Stimulated activated CD8-positive, alpha-beta memory T cell treated with anti-CD3 and anti-CD28 coated beads, Interleukin-4, amount 100 ng/mL, for 1 hour (primary cell): ENCODE measurements at places on chromosomes 5 and 9.

DNA sequence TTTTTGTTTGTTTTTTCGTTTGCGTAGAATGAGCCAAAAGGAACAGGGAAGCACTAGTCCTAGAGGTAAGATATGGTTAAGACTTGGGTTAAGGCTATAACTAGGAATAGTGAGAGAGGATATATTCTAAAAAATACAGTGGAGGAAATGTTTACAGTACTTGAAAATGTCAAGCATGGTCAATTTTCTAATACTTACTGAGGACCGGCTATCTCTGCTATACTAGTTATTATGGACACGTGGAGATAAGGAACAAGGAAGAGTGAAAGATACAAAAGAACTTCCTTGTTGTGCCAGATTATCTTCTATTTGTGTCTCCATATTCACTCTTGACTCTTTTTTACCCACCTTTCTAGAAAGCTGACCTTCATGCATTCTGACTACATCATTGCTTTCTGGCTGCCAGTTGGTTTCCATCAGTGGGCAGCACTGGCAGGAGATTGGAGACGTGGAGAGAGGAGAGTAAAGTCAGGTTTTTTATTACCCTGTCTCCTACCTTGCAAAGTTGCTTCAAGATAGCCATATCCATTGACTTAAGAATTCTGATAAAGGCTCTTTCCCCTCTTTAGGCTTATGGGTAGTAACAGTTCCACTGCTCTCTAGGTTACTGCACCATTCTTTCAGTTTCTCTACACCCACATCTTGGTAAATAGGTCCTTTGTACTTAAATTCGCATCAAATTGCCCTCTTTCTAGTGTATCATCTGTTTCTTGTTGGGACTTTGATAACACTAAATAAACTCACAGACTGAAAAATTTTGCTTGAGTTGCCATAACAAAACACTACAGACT, 9.0 kb upstream of the RFX3 start:
- no peak for DNase-seq

DNA sequence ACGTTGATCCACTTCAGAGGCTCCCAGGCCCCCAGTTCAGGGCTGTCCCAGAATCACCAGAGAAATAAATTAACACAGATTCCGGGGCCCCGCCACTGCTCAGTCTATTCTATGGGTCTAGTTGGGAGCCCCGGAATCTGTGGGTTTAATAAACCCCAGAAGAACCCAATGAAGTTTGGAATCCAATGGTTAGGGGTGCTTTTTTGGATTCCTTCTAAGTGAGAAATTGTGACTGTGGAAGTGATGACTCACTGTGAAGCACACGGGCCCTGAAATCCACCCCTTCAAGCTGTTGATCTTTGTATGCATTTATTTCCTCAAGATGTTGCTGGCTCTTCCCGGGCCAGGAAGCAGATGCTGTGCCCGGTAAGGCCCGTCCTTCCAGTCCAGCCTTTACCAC, 57.3 kb upstream of the SLC28A3 start:
- no peak for DNase-seq

DNA sequence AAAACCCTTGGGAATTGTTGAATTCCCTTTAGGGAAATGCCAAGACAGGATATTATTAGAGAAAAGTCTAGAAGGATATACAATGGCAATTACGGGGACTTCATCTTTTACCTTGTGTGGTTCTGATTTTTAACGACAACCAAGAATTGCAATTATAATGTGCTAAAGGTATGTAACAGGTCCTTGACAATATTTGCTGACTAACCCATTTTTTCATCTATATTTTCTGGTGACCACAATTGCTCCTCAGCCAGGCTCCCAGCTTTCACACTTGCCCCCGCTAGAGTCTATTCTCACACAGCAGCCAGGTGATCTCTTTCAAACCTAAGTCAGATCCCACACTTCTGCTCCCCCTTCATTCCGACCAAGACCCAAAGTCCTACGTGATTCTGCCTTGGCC, 34.3 kb downstream of the BARHL1 start:
- DNase-seq = no peak

GRCh38 chr5:175523292-175523691, 44.9 kb downstream of the SFXN1 start:
- no peak for DNase-seq

DNA sequence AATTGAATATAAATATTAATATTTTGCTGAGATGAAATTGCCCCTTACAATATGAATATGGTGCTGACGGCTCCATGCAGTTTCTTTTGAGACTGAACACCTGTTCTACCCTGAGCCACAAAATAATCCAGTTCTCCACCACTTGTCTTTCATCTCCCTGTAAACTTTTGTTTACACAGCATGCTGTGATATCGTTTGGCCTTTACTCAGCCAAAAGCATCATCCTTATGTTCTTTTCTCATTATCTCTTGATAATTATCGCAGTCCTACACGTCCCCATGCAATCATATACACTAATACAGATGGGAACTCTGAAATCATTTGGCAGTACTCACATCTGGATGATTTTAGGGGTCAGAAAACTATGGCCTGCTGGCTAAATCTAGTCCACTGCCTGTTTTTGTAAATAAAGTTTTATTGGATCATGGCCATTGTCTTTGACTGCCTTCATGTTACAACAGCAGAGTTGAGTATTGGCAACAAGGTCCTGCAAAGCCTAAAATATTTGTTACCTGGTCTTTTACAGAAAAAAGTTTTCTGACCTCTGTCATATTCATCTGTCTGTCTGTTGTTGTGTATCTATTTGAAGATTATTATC, 53.3 kb downstream of the AOPEP start:
- no peak for DNase-seq

GRCh38 chr9:114694146-114694545, 12.2 kb upstream of the TEX48 start:
- DNase-seq = no peak

DNA sequence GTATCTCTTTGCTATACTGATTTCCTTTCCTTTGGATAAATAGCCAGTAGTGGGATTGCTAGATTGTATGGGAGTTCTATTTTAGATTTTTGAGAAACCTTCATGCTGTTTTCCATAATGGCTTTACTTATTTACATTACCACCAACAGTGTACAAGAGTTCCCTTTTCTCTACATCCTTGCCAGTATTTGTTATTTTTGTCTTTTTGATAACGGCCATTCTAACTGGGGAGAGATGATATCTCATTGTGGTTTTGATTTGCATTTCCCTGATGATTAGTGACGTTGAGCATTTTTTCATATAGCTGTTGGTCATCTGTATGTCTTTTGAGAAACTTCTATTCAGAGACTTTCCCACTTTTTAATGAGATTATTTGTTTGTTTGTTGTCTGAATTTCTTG, 25.8 kb downstream of the NADK2 start:
- DNase-seq = no peak

DNA sequence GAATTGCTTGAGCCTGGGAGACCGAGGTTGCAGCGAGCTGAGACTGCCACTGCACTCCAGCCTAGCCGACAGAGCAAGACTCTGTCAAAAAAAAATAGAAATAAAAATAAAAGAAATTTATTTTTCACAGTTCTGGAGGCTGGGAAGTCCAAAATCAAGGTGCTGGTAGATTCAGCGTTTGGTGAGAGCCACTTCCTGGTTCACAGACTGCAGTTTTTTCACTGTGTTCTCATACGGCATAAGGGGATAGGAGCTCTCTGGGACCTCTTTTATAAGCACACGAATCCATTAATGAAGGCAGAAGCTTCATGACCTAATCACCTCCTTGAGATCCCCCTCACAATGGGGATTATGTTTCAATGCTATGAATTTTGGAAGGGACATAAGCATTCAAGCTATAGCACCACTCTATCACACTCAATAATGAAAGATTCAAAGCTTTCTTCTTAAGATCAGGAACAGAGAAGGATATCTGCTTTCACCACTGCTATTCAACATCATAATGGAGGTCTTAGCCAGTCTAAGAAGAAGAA, 5.3 kb downstream of the PJA2 start:
- DNase-seq = no peak

GRCh38 chr5:151196556-151197290, 27.2 kb downstream of the CCDC69 start:
- DNase-seq = no peak

DNA sequence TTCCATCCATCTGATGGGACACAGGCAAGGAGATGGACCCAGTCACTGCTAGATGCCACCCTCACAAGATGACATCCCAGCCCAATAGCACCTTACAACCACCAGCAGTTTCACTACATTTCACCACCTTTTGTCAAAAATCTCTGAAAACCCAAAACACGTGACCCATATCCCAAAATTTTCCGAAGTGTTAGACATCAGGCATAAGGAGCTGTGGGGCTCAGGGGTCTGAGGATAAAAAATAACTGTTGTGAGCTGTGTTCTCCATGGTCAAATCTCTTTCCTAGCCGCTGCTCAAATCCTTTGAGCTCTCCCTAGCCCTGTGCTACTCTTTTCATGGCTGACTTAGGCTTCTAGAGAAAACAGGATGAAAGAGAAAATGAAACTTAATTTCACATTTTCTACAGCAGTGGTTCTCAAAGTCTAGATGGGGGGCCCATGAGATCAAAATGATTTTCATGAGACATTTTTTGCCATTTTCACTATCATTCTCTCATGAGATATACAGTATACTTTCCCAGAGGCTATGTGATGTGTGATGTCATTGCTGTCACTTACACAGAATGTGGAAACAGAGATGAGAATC, 40.7 kb downstream of the TIMD4 start:
- no peak for DNase-seq

- DNase-seq = no peak
Measured at GRCh38 chr9:121807069-121807822, 155.8 kb downstream of the DAB2IP start.

- DNase-seq = no peak
Measured at GRCh38 chr5:75361310-75361709, 24.3 kb downstream of the HMGCR start.

GRCh38 chr5:157327771-157328170, 61.8 kb downstream of the CYFIP2 start:
- DNase-seq = no peak

DNA sequence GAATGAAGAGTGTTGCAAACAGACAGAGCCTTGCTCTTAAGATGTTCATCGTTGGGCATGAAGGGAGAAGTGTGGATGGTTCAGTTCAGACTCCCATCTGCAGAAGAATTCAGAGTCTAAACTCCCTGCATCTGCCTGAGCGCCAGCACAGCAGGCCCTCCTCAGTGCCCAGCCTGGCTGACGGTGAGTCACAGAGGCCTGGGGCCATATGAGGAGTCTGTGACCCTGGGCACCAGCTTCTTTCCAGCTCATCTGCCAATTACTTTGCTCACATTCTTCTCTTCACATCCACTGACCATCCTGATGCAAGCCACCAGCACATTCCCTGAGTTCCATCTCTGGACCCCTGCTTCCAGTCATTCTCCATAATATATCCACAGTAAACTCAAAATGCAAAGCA, 401.1 kb upstream of the TRPC7 start:
- no peak for DNase-seq
